Activated CD4-positive, alpha-beta memory T cell treated with anti-CD3 and anti-CD28 coated beads for 36 hours (primary cell): ENCODE measurements at places on chromosomes 6 and 20. TPM values are rescaled to one million over a fixed set of nuclear protein-coding genes. Genes with fewer than 3 reads are reported as not detected.

The NT5E gene
- total RNA-seq = 3.7 TPM

- H3K4me3 ChIP-seq = no peak overlapping the region
- peak overlapping the region; percentile 36 for H3K27ac ChIP-seq
- no peak for DNase-seq
Measured at GRCh38 chr6:142784344-142784743, 160.6 kb downstream of the HIVEP2 start.

DNA sequence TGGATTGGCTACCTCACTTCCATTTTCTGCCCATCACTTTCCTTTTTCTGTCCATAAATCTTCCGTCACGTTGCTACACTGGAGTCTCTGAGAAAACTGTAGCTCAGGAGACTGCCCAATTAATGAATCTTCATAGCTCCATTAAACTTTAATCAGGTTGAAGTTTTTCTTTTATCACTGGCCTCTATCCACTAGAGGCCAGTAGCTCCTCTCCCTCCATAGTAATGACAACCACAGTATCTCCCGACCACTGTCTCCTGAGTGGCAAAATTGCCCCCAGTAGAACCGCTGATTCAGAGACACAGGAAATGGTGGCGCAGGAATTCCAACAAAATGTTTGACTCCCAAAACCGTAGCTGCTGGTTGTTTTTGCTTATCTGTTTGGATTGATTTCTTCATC, 18.4 kb upstream of the DOK5 start:
- no peak overlapping the region for H3K4me3 ChIP-seq
- no peaks in the 10 kb centered on the region for H3K4me1 ChIP-seq
- H3K27ac ChIP-seq = no peak overlapping the region
- H3K36me3 ChIP-seq = no peaks in the 10 kb centered on the region
- H3K27me3 ChIP-seq = peaks cover 5% of the 10 kb centered on the region

DNA sequence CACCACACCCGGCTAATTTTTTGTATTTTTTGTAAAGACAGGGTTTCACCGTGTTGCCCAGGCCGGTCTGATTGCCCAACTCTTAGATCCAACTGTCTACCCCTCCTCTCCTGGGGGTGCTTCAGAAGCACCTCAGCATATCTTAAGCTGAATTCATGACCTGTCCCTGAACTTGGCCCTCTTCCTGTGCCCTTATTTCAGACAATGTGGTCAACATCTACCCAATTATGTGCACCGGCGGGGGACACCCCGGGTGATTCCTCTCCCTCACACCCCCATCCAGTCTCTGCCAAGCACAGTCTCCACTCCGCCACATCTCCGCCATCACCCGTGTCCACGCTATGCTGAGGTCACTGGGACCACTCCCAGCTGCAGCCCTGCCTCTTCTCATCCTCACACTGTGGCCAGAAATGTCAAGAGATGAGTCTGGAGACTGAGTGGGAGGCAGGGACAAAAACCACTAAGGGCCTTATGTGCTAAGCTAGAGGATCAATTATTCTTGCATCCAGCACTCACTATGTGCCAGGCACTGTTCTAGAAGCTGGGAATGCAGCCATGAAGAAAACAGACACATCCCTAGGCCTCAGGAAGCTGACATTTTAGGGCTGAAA, 111.9 kb downstream of the ARMC2 start:
- no peak for DNase-seq
- no peak overlapping the region for H3K4me3 ChIP-seq
- H3K27me3 ChIP-seq = no peaks in the 10 kb centered on the region

The DPPA5 gene
- total RNA-seq = not detected

The ULBP1 gene
- 2.2 TPM for total RNA-seq

DNA sequence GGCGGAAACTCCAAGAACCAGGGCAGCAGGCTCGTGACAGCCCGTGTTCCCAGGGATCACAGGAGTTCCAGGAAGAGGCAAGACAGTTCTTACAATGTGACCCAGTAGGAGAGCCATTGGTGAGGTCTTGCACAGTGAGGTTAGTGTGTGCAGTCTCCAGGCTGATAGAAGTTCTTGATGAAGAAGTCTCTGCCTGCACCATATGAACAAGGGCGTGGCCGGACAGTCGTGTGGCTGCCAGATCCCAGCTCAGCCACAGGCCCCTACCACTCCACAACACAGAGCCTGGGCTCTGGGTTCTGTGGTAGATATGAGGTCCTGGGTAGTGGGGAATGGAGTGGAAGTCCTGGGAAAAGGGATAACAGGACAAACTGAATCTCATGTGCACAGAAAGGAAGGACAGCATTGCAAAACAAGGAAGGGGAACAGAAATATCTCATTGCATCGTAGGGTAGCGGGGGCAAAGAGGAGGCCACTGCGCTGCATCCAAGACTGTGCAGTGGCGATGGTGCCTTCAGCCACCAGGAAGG, 65.2 kb downstream of the STX11 start:
- peaks cover 38% of the 10 kb centered on the region for H3K4me1 ChIP-seq
- peak overlapping the region; percentile 93 for H3K27ac ChIP-seq
- peaks cover 4% of the 10 kb centered on the region for H3K36me3 ChIP-seq
- DNase-seq = peak; percentile 31

The TAGAP gene
- total RNA-seq = 41.6 TPM

GRCh38 chr20:62170536-62170935, 12.3 kb upstream of the MTG2 start:
- no peaks in the 10 kb centered on the region for H3K4me1 ChIP-seq
- peaks cover 14% of the 10 kb centered on the region for H3K36me3 ChIP-seq
- no peaks in the 10 kb centered on the region for H3K27me3 ChIP-seq
- DNase-seq = no peak

DNA sequence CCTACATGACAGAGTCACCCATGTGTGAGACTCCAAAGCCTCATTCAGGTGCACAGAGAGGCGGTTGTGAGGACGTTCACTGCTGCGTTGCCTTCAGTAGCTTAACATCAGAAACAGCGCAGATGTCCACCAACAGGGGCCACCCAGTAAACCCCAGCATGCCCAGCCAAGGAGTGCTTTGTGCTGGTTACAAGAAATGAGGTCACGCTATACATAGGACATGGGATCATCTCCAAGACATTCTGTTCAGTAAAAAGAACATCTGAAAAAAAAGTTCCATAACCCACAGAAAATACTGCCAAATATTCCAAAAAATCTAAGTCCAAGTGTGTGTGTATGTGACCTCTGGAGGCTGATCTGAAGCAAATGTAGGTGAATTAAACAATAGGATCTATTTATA, 16.0 kb downstream of the SLC52A3 start:
- H3K4me1 ChIP-seq = peaks cover 3% of the 10 kb centered on the region
- no peak for DNase-seq
- H3K27me3 ChIP-seq = peaks cover 8% of the 10 kb centered on the region
- no peaks in the 10 kb centered on the region for H3K36me3 ChIP-seq

DNA sequence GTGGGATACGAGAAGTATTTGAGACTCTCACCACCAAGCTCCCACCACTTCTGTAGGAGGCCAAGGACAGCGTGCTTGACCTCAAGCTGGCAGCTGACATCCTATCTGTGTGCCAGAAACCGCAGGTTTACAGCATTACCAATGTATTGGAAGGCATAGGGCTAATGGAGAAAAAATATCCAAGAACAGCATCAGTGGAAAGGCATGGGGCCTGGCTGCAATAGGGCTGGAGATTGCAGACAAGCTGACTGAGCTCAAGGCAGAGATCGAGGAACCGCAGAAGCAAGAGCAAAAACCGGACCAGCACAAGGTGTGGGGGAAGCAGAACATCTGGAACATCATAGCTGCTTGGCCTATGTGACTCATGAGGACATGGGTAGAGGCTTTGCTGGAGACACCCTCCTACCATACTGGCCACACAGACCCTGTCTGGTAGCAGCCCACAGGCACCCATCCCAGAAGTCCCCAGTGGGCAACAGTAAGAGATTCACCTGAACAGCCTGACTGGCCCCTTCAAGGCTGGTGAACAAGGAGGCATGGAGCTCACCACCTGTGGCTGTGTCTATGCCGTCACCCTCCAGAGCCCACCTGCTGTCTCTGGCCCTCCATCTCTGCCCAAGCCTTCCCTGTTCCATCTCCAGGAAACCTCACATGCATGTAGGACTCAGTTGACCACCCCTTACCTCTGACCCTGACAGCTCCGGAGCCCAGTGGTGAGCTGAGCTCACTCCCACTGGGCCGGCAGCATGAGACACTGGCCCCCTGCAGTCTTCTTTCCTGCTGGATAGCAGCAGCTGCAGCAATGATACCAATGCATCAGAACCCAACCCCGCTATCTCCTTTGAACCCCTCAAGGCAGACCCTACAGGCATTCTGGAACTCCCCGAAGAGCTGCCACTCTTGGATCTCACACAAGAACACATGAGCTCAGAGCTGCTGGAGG, 171.1 kb downstream of the KIF6 start:
- H3K36me3 ChIP-seq = no peaks in the 10 kb centered on the region
- no peak overlapping the region for H3K4me3 ChIP-seq
- H3K27ac ChIP-seq = no peak overlapping the region
- H3K27me3 ChIP-seq = peaks cover 10% of the 10 kb centered on the region
- no peak for DNase-seq

- peaks cover 40% of the 10 kb centered on the region for H3K36me3 ChIP-seq
- H3K27me3 ChIP-seq = no peaks in the 10 kb centered on the region
- H3K27ac ChIP-seq = peak overlapping the region; percentile 97
- peak; percentile 65 for DNase-seq
Measured at GRCh38 chr20:3889489-3890397, 556 bp downstream of the PANK2 start.

DNA sequence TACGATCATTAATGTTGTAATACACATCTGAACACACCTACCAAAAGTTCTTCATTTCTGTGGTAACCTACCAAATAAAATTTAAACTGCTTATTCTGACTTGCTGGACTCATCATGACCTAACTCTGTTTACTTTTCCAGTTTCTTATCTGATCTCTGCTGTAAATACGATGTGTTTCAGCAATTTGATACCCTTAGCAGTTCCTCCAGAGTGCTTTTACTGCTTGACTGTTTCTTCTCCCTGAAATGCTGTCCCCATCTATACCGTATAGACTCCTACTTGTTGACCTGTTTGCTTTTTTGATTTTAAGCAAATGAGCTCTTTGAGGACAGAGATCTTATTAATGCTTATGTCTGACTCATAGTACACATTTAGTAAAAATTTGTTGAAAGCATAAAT, 119.5 kb downstream of the SCAF8 start:
- H3K36me3 ChIP-seq = peaks cover 11% of the 10 kb centered on the region
- no peak for DNase-seq
- H3K4me1 ChIP-seq = peaks cover 9% of the 10 kb centered on the region
- no peak overlapping the region for H3K4me3 ChIP-seq

- H3K4me1 ChIP-seq = peaks cover 86% of the 10 kb centered on the region
- peak within 1 kb of the TSS; percentile 99 for H3K27ac ChIP-seq
- H3K4me3 ChIP-seq = peak within 1 kb of the TSS; percentile 84
- peak; percentile 63 for DNase-seq
- peaks cover 18% of the 10 kb centered on the region for H3K36me3 ChIP-seq
Measured at GRCh38 chr20:1657556-1658334, at the start of gene SIRPG. SIRPG (minus strand) TSS chr20:1657779; CDS start chr20:1657714, 65 bp downstream.

- peaks cover 4% of the 10 kb centered on the region for H3K4me1 ChIP-seq
- no peak for DNase-seq
- no peak overlapping the region for H3K27ac ChIP-seq
- no peak overlapping the region for H3K4me3 ChIP-seq
- peaks cover 68% of the 10 kb centered on the region for H3K27me3 ChIP-seq
Measured at GRCh38 chr20:21707999-21708737, 2.7 kb downstream of the PAX1 start.

- peaks cover under 1% of the 10 kb centered on the region for H3K27me3 ChIP-seq
- no peaks in the 10 kb centered on the region for H3K36me3 ChIP-seq
- H3K27ac ChIP-seq = no peak overlapping the region
- H3K4me1 ChIP-seq = peaks cover 6% of the 10 kb centered on the region
- no peak overlapping the region for H3K4me3 ChIP-seq
- no peak for DNase-seq
Measured at GRCh38 chr6:135506270-135506997, 8.9 kb upstream of the AHI1 start.

GRCh38 chr6:135073217-135073616, 18.6 kb upstream of the HBS1L start:
- DNase-seq = no peak
- H3K4me3 ChIP-seq = no peak overlapping the region
- H3K27me3 ChIP-seq = no peaks in the 10 kb centered on the region
- H3K4me1 ChIP-seq = peaks cover 7% of the 10 kb centered on the region

- H3K4me3 ChIP-seq = no peak within 1 kb of the TSS
- H3K27ac ChIP-seq = no peak within 1 kb of the TSS
- DNase-seq = peak; percentile 41
- H3K4me1 ChIP-seq = peaks cover 26% of the 10 kb centered on the region
Measured at GRCh38 chr6:28525496-28526039, at the start of gene GPX5. GPX5 (plus strand) TSS chr6:28525881; CDS start chr6:28526014, 133 bp downstream.

The NOX3 gene
- total RNA-seq = not detected

- H3K4me1 ChIP-seq = no peaks in the 10 kb centered on the region
- H3K4me3 ChIP-seq = no peak overlapping the region
- no peaks in the 10 kb centered on the region for H3K36me3 ChIP-seq
- no peak overlapping the region for H3K27ac ChIP-seq
- no peak for DNase-seq
Measured at GRCh38 chr6:75402296-75402695, 91.3 kb downstream of the FILIP1 start.

The AKAP12 gene
- total RNA-seq = 3.8 TPM

The SYCP2 gene
- total RNA-seq = 3.1 TPM

The ADTRP gene
- total RNA-seq = 26.1 TPM

The KCNQ5 gene
- 5.2 TPM for total RNA-seq

The SLC2A10 gene
- total RNA-seq = not detected

- H3K27ac ChIP-seq = no peak overlapping the region
- peaks cover 11% of the 10 kb centered on the region for H3K4me1 ChIP-seq
- H3K4me3 ChIP-seq = no peak overlapping the region
- no peaks in the 10 kb centered on the region for H3K36me3 ChIP-seq
- H3K27me3 ChIP-seq = peaks cover 9% of the 10 kb centered on the region
Measured at GRCh38 chr20:58017231-58017969, 211.1 kb downstream of the ANKRD60 start.

DNA sequence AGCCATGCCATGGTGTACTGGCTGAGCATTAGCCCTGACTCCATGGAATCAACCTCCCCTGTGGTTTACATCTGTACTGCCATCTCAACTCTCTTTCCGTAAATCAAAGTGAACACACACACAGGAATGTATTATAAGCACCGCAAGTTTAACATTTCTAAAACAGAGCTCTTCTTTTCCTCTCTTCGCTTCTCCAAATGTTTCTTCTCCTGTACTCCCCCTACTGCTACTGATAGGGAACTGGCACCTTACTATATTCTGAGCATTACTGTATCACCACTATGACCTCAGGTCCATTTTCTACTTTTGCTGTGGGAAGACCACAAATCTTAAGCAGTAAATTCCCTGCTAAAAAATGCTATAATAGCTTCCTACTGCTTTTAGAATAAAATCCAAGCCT, 101.2 kb downstream of the NUS1 start:
- H3K36me3 ChIP-seq = no peaks in the 10 kb centered on the region
- DNase-seq = no peak
- no peak overlapping the region for H3K27ac ChIP-seq
- peaks cover 1% of the 10 kb centered on the region for H3K27me3 ChIP-seq
- no peaks in the 10 kb centered on the region for H3K4me1 ChIP-seq

DNA sequence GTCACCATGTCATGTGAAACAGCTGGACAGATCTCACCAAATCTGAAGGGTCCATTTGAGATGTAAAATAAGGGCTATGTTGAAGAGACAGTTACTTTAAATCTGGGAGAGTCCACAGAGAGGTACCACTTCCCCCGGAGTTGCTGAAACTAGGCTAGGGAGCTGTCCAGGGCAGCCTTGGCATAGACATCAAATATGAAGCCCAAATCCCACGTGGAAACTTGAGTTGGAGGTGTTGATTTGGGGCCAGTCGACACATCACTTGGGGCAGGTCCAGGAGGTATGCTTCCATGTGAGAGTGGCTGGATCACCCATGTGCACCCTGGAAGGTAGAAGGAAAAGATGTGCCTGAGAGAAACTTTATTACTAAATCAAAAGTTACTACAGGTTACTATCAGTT, 12.0 kb upstream of the SERPINB9 start:
- peaks cover 30% of the 10 kb centered on the region for H3K4me1 ChIP-seq
- no peaks in the 10 kb centered on the region for H3K36me3 ChIP-seq
- DNase-seq = no peak
